ENCODE measurements at places on chromosomes 2 and 18. TPM values are rescaled to one million over a fixed set of nuclear protein-coding genes. Genes with fewer than 3 reads are reported as not detected.

DNA sequence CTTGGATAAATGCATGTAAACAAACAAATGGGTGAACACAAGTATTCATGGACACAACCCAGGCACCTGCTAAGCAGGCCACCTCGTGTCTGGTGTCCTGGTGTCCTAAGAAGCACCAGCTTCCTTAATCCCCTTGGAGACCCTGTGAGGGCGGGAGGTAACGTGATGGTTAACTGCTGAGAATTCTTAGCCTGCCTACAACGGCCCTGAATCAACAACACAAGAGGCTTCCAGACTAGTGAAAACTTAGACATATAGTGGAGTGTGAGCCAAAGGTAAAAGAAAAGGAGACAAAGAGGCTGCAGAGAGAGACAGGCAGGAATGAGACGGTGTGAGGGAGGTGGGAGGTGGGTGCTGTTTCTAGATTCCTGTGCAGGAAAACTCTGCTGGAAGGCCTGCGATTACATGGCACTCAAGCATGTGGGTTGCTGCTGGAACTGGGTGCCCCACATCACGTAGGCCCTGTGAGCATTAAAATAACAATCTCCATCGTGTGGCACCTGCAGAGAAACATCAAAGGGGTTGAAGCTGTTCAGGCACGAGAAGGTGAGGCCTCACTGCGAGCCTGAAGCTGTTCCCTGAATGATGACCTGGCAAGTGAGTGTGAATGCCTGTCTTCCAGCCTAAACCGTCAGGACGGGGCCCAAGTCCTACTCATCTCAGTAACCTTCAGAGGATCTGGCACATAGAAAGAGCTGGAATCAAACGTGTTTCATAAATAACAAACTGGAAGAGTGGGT is 64.2 kb downstream of the RPL37A start:
- no peak overlapping the region for H3K4me3 ChIP-seq
- H3K27me3 ChIP-seq, result peaks cover 2% of the 10 kb centered on the region
- no peak overlapping the region for H3K27ac ChIP-seq
- H3K4me1 ChIP-seq, result no peaks in the 10 kb centered on the region
- no peak for DNase-seq

DNA sequence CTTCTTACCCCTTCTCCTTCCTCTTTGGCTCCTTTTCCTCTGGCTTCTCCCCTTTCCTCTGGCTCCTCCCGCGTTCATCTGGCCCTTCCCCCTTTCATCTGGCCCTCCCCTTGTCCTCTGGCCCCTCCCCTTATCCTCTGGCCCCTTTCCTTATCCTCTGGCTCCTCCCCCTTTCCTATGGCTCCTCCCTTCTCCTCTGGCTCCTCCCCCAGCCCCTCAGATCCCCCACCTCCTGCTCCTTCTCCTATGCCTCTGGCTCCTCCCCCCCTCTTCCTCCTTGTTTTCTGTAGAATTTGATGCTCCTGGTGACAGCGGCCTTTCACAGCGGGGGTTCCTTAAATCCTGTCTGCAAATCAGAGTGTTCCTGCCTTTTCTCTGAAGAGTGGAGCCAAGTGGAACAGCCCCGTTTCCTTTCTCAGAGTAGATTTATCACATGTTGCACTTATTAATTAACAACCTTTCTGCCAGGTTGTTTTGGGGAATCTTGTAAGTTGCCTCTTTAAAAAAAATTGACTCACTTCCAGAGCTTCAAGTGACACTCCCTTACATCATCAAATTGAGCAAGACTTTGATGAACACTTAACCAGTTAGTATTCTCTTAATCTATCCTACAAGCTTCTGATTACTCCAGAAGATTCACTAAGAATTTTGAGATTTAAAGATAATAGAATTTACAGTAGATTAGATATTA is 27.9 kb downstream of the FABP1 start:
- H3K4me3 ChIP-seq, result no peak overlapping the region
- no peaks in the 10 kb centered on the region for H3K36me3 ChIP-seq
- DNase-seq, result no peak
- no peaks in the 10 kb centered on the region for H3K27me3 ChIP-seq

GRCh38 chr2:237540223-237540775 is 26.1 kb upstream of the PRLH start:
- H3K4me1 ChIP-seq, result no peaks in the 10 kb centered on the region
- H3K36me3 ChIP-seq, result no peaks in the 10 kb centered on the region
- DNase-seq, result no peak

- H3K27me3 ChIP-seq, result no peaks in the 10 kb centered on the region
- no peak for DNase-seq
- no peak overlapping the region for H3K4me3 ChIP-seq
- H3K36me3 ChIP-seq, result no peaks in the 10 kb centered on the region
- no peak overlapping the region for H3K27ac ChIP-seq
These were observed 30.7 kb upstream of the DUSP2 start for GRCh38 chr2:96175951-96176350.

- H3K27ac ChIP-seq, result no peak overlapping the region
- no peaks in the 10 kb centered on the region for H3K27me3 ChIP-seq
- DNase-seq, result no peak
- no peaks in the 10 kb centered on the region for H3K36me3 ChIP-seq
These were observed 5.4 kb downstream of the ITSN2 start for GRCh38 chr2:24354957-24355356.

GRCh38 chr2:201313362-201313761 is 43.8 kb downstream of the FLACC1 start:
- H3K27ac ChIP-seq, result no peak overlapping the region
- no peak for DNase-seq
- H3K4me1 ChIP-seq, result no peaks in the 10 kb centered on the region
- no peaks in the 10 kb centered on the region for H3K27me3 ChIP-seq

GRCh38 chr18:9663377-9663776 is 44.7 kb upstream of the RAB31 start:
- no peak overlapping the region for H3K4me3 ChIP-seq
- no peaks in the 10 kb centered on the region for H3K27me3 ChIP-seq
- H3K36me3 ChIP-seq, result no peaks in the 10 kb centered on the region
- no peaks in the 10 kb centered on the region for H3K4me1 ChIP-seq
- H3K27ac ChIP-seq, result no peak overlapping the region

- H3K27me3 ChIP-seq, result no peaks in the 10 kb centered on the region
- no peaks in the 10 kb centered on the region for H3K4me1 ChIP-seq
- H3K36me3 ChIP-seq, result no peaks in the 10 kb centered on the region
- H3K27ac ChIP-seq, result no peak overlapping the region
- no peak for DNase-seq
- H3K4me3 ChIP-seq, result no peak overlapping the region
These were observed 109.7 kb downstream of the MBD5 start for GRCh38 chr2:148130581-148130980.

GRCh38 chr18:12694032-12694431 is 8.5 kb downstream of the CEP76 start:
- peaks cover 3% of the 10 kb centered on the region for H3K4me1 ChIP-seq
- no peaks in the 10 kb centered on the region for H3K27me3 ChIP-seq
- H3K36me3 ChIP-seq, result peaks cover 6% of the 10 kb centered on the region

DNA sequence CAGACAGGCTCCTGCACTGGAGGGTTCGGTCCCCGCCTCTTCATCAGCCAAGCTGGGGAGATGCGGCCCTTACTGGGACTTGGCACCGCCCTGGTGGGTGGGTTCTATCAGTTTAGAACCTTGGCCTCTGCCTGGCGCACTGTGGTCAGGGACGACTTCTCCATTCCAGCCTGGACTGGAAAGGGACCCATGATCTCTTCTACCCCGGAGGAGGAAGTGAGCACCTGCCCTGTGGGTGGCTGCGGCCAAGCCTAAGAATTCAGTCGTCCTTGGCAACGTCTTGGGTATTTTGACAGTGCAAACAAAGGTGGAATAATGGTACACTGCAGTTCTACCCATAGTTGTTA is 106.9 kb upstream of the CD302 start:
- no peak for DNase-seq
- no peak overlapping the region for H3K4me3 ChIP-seq
- H3K27ac ChIP-seq, result no peak overlapping the region
- H3K36me3 ChIP-seq, result no peaks in the 10 kb centered on the region
- H3K27me3 ChIP-seq, result no peaks in the 10 kb centered on the region

GRCh38 chr2:204510709-204511420 is 34.4 kb upstream of the PARD3B start:
- no peak overlapping the region for H3K27ac ChIP-seq
- no peak for DNase-seq
- H3K4me3 ChIP-seq, result no peak overlapping the region
- H3K27me3 ChIP-seq, result no peaks in the 10 kb centered on the region
- H3K4me1 ChIP-seq, result no peaks in the 10 kb centered on the region

GRCh38 chr2:74130211-74130995 is 17.3 kb downstream of the BOLA3 start:
- DNase-seq, result no peak
- no peak overlapping the region for H3K4me3 ChIP-seq
- H3K36me3 ChIP-seq, result no peaks in the 10 kb centered on the region
- H3K4me1 ChIP-seq, result peaks cover 2% of the 10 kb centered on the region

GRCh38 chr2:200810252-200810997 is 1.3 kb upstream of the BZW1 start:
- peaks cover 6% of the 10 kb centered on the region for H3K36me3 ChIP-seq
- peak overlapping the region; percentile 41 for H3K4me3 ChIP-seq
- peak; percentile 84 for DNase-seq
- H3K4me1 ChIP-seq, result peaks cover 34% of the 10 kb centered on the region
- H3K27me3 ChIP-seq, result no peaks in the 10 kb centered on the region

DNA sequence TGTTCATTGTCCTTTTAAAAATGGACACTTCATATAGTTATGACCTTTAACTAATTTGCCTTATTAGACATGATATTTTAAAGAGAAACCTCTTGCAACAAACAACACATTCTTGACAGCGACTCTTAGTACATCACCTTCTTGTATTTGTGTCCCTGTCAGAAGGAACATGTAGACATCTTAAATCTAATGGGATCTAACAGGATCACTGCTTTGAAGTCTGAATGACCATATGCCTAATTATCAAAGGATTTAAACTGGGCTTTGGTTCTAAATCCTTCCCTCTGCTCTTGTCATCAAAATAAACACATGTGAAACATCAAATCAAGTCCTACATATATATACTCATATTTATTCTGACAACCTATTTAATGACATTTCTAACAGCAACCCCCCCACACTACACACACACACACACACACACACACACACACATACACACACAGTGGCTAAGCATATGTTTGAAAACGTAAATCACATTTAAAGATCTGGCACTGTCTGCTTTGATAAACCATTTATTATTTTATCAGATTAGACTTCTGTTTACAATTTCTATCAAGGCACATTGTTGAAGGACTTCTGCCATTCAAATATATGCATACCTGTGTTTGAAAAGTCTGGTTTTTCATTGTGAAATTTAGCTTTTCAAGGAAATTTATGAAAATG is 4.2 kb downstream of the GALNT13 start:
- DNase-seq, result no peak
- H3K27ac ChIP-seq, result no peak overlapping the region
- H3K4me3 ChIP-seq, result no peak overlapping the region
- H3K4me1 ChIP-seq, result peaks cover 2% of the 10 kb centered on the region
- H3K27me3 ChIP-seq, result peaks cover 20% of the 10 kb centered on the region

GRCh38 chr18:31061945-31062344 is 19.4 kb upstream of the DSC3 start:
- H3K4me3 ChIP-seq, result no peak overlapping the region
- H3K36me3 ChIP-seq, result no peaks in the 10 kb centered on the region
- H3K4me1 ChIP-seq, result no peaks in the 10 kb centered on the region
- no peak overlapping the region for H3K27ac ChIP-seq

GRCh38 chr2:219252900-219253752 is at the start of gene TUBA4B:
Gene TUBA4B (plus strand): TSS chr2:219253243. CDS start chr2:219253408, 165 bp downstream.
- DNase-seq, result peak; percentile 18
- H3K27me3 ChIP-seq, result peaks cover 15% of the 10 kb centered on the region
- peak within 1 kb of the TSS; percentile 32 for H3K4me3 ChIP-seq
- H3K27ac ChIP-seq, result no peak within 1 kb of the TSS
- no peaks in the 10 kb centered on the region for H3K36me3 ChIP-seq
- H3K4me1 ChIP-seq, result peaks cover 39% of the 10 kb centered on the region

- H3K4me3 ChIP-seq, result no peak overlapping the region
- no peaks in the 10 kb centered on the region for H3K36me3 ChIP-seq
- DNase-seq, result peak; percentile 55
- H3K27me3 ChIP-seq, result peaks cover 9% of the 10 kb centered on the region
- no peaks in the 10 kb centered on the region for H3K4me1 ChIP-seq
- H3K27ac ChIP-seq, result no peak overlapping the region
These were observed 21.8 kb upstream of the RPIA start for GRCh38 chr2:88669482-88670214.

GRCh38 chr2:118348380-118349034 is 260.2 kb downstream of the INSIG2 start:
- H3K4me1 ChIP-seq, result no peaks in the 10 kb centered on the region
- no peak overlapping the region for H3K27ac ChIP-seq
- no peak for DNase-seq
- no peaks in the 10 kb centered on the region for H3K27me3 ChIP-seq
- no peaks in the 10 kb centered on the region for H3K36me3 ChIP-seq

DNA sequence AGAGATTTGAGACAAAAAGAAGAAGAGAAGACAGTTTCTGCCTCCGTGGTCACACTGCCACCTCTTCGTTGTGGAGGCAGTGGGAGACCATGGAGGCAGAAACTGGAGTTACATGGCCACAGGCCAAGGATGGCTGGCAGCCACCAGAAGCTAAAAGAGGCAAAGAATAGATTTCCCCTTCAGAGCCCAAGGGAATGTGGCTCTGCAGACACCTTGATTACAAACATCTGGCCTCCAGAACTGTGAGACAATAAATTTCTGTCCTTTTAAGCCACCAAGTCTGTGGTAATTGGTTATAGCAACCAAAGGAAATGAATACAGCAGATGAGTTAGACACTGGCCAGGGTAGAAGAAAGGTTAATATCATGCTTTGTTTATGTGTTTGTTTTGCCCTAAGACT is 420.4 kb upstream of the LYPD1 start:
- no peaks in the 10 kb centered on the region for H3K4me1 ChIP-seq
- H3K36me3 ChIP-seq, result no peaks in the 10 kb centered on the region

GRCh38 chr2:215363461-215364156 is 51.8 kb downstream of the ATIC start:
- H3K4me3 ChIP-seq, result no peak overlapping the region
- H3K27ac ChIP-seq, result no peak overlapping the region
- H3K36me3 ChIP-seq, result peaks cover 69% of the 10 kb centered on the region
- H3K4me1 ChIP-seq, result no peaks in the 10 kb centered on the region

DSG3 gene
- total RNA-seq, result 0.07 TPM

UBR3 gene
- 27.7 TPM for total RNA-seq

MATN3 gene
- 3.4 TPM for total RNA-seq

KCNE4 gene
- not detected for total RNA-seq

AQP12B gene
- total RNA-seq, result not detected

SERPINB2 gene
- 0.24 TPM for total RNA-seq

GPR45 gene
- total RNA-seq, result not detected

SNRPD1 gene
- 97.3 TPM for total RNA-seq

SLC8A1 gene
- 2.1 TPM for total RNA-seq

PRKAG3 gene
- total RNA-seq, result not detected

ABCG8 gene
- total RNA-seq, result not detected

MYO1B gene
- 55.4 TPM for total RNA-seq

IL1RN gene
- total RNA-seq, result not detected

PLGLB1 gene
- 0.75 TPM for total RNA-seq

TTR gene
- not detected for total RNA-seq

RGPD3 gene
- not detected for total RNA-seq
